ENCODE measurements at places on chromosomes 12 and 14.

GRCh38 chr12:105275997-105276733 is 40.2 kb upstream of the APPL2 start:
- peak; percentile 53 for DNase-seq

GRCh38 chr12:51904951-51905470 is 2.3 kb upstream of the ACVRL1 start:
- DNase-seq, result no peak

DNA sequence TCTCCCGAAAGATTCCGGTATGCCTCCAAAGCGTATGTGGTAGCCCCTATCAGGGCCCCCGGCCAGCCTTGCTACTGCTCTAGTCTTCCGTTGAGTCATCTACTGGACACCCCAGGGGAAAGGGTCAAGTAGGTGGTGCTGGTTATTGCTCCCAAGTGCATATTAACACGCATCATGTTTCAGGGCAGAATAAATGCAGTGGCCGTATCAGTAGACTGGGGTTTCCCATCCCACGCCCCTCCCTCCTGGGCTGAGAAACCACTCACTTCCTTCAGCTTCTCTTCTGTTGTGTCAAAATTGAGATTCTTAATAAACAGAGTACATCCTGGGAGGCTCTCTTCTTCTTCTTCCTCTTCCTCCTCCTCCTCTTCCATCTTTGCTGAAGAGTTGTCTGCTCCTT is 39.3 kb downstream of the RBM19 start:
- DNase-seq, result no peak

GRCh38 chr12:46533723-46534122 is 161.2 kb upstream of the SLC38A2 start:
- no peak for DNase-seq

DNA sequence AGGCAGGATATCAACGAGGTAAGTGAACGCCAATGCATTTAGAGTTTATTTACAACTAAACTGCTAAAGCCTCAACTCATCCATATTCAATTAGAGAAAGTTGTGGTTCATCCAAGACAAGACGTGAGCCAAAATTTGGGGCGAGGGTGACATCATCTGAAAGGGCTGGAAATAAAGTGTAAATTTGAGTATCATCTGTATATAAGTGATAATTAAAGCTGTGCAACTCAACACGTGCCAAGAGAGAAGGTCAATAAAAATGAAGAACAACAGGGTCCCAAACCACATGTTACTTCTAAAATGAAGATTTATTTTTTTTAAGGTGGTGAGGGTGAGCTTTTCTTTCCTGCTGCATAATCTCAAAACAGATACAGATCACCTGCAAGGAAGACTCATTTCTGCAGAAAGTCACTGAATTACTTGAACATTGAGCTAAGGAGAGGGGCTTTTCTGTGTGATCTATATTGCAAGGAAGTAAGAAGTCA is 203.6 kb downstream of the EFCAB11 start:
- DNase-seq, result no peak

DNA sequence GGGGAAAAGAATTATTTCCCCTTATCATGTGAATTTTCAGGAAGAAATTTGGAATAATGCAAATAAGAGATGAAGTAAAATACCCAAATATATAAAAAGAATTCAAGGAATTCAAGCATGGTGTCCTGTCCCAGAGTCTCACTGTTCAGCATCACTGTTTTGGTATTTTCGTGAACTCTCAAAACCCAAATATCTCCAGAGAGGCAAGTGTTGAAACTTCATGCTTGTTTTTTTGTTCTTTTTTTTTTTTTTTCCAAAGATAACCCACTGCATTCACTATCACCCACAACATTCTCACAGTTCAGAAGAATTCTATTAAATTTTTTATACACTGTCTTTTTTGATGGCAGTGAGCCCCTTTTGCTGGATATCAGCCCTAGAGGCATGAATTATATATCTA is 354.9 kb downstream of the DIO2 start:
- no peak for DNase-seq

DNA sequence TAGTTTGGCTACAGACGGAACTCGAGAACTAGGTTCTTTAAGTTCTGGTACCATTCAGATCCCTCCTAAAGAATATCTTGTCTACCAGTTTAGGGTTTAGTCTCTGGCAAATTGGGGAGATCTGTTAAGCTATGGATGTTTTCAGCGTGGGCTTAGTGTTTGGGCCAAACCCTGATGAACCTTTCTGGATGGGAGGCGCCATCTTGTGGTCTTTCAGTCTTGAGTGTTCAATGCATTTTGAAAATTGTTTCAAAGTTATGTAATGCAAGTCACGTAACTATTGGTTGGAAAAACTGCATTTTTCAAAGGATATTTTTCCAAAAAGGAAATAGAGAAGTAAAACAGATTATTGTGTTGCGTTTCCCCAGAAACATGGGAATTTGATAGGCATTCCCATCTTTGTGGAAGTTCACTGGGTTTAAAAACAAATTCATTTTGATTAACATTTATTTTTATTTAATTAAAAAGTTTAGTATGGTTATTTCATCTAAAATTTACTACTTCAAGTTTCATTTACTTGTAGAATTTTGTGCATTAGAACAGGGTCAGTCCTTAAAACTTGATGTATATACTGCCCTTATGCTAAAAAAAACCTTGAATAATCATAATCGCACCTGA is 169.0 kb downstream of the PRIMA1 start:
- DNase-seq, result peak; percentile 2

DNA sequence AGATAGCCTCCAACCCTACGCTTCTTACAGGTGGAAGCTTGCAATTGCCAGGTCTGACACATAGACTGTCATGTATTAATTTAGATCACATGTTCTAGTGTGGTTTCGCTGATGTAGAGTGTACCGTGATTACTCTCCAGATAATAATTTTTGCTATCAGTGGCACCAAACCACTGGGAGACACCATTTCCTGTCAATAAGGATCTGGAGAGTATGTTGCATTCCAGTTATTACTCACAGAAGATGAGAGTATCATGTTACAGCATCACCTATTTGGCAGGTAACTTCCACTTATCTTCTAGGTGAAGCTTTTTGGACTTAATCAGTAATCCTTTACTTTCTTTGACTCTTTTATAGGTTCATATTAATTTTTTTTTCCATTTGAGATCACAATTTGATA is 147.2 kb downstream of the HELB start:
- no peak for DNase-seq

DNA sequence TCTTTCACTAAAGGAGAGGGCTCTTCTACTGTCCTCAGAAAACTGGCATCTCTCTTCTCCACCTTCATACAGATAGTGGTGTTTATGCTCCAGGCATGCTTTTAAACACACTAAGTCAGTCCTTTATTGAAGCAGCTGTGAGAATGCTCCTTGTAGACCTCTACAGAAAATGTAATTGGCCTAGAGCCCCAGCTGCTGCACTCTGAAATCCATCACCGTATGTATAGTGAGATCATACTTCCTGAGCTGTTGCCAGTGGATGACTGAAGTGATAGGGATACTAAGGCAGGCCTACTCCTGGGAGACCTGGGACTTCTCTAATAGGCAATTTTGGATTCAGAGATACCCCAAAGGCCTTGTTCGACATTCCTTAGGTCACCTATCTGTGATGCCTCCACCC is 535.4 kb downstream of the RPS29 start:
- DNase-seq, result no peak

- no peak for DNase-seq
These were observed 50.8 kb upstream of the ELK3 start for GRCh38 chr12:96143392-96143791.

- no peak for DNase-seq
These were observed 1.3 kb downstream of the ZNF219 start for GRCh38 chr14:21096978-21097635.

GRCh38 chr14:103949131-103949790 is 6.9 kb upstream of the RD3L start:
- no peak for DNase-seq

- DNase-seq, result no peak
These were observed 7.7 kb upstream of the HPD start for GRCh38 chr12:121866331-121866730.

- DNase-seq, result no peak
These were observed 96.8 kb downstream of the EP400 start for GRCh38 chr12:132046561-132046960.

DNA sequence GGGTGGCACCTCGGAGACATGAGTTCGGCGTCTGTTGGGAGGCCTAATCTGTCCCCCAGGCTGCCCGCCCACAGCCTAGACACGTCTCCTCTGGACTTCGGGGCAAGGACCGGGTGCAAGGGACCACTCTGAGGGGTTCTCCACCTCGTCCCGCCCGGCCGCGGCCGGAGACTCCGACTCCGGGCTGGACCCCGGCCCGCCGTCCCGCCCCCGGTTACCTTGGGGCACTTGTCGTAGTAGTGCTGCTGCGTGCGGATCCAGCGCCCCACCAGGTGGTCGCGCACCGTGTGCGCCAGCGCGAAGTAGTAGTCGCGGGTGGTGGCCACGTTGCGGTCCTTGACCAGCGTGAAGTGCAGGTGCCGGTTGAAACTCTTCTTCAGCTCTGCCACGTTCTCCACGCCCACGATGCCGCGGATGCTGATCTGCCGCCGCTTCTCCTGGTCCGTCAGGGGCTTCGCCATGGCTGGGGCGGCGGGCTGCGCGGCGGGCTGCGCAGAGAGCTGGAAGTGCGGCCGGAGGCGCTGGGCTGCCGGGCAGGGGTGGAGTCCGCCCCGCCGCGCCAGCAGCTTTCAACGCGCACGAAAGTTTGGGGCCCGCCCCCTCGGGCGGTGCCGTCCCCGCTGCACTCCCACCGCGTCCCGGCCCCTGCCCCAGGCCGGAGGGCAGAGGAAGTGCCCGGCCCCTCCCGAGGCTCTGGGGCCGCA is at the start of gene PYGL:
Gene PYGL, minus strand, starts transcription at position 541 of the 704 bp plus-strand sequence. Its CDS starts 80 bp downstream, at position 461.
- no peak for DNase-seq

GRCh38 chr12:31118347-31119191 is 44.9 kb downstream of the DDX11 start:
- peak; percentile 46 for DNase-seq

GRCh38 chr12:107125833-107126232 is 32.5 kb upstream of the CRY1 start:
- peak; percentile 52 for DNase-seq

DNA sequence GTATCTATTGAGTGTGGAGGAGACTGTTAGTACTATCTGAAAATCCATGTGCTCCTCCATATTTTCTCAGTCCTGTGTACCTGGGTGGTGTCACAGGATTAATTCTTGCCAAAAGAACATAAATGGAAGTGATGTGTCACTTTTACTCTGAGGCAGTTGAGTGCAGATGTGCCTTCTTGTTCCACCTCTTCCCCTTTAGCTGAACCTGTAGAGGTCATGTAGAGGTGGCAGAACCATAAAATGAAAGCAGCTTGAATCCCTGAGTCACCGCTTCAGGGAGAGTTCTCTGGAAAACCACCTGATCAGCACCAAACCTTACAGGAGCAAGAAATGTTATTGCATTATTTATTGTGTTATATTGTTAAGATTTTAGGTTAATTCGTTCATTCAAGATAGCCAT is 14.7 kb upstream of the SLC25A3 start:
- DNase-seq, result no peak

DNA sequence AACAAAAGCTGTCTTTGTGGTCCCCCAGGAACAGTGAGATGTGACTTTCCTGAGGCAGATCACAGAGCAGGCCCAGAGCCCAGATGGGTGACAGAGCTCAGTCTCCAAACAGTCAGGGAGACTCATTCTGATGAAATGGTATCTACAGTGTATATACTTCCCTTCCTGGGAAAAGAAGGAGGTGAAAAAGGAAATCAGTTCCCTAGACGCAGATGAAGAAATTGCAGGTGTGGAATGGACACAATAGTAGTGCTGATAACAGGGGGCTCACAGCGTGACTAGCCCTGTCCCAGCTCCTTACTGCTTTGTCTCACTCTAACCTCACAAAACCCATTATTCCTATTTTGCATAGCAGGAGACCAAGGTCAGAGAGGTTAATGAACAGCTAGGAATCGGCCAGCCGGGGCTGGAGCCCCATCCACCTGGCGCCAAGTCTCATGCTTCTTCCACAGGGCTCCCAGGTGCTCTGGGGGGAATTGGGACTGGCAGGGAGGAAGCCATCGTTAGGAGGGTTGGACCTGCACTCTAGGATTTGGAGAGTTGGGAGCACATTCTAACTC is 11.9 kb downstream of the KCNH3 start:
- no peak for DNase-seq

GRCh38 chr14:75689012-75689411 is 28.0 kb downstream of the TTLL5 start:
- no peak for DNase-seq

DNA sequence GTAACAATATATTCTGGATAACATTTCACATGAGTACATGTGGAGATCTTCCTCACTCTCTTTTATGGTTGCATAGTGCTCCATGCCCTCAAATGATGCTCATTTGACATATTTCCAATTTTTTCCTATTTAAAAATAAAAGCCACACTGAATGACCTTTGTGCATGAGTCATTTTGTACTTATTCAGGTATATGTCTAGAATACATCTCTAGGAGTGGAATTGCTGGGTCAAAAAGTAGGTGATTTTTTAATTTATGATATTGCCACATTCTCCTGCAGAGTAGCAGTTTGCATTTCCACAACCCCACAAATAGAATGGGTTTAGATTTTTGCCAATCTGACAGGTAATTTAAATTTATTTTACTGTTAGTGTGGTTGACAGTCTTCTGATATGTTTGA is 104.8 kb downstream of the RPAP3 start:
- no peak for DNase-seq

GRCh38 chr14:61154641-61155040 is 126.5 kb downstream of the TMEM30B start:
- DNase-seq, result no peak

- no peak for DNase-seq
These were observed 1.5 kb upstream of the GALNT6 start for GRCh38 chr12:51392556-51393237.

GRCh38 chr12:58434726-58435125 is 485.6 kb downstream of the LRIG3 start:
- no peak for DNase-seq

DNA sequence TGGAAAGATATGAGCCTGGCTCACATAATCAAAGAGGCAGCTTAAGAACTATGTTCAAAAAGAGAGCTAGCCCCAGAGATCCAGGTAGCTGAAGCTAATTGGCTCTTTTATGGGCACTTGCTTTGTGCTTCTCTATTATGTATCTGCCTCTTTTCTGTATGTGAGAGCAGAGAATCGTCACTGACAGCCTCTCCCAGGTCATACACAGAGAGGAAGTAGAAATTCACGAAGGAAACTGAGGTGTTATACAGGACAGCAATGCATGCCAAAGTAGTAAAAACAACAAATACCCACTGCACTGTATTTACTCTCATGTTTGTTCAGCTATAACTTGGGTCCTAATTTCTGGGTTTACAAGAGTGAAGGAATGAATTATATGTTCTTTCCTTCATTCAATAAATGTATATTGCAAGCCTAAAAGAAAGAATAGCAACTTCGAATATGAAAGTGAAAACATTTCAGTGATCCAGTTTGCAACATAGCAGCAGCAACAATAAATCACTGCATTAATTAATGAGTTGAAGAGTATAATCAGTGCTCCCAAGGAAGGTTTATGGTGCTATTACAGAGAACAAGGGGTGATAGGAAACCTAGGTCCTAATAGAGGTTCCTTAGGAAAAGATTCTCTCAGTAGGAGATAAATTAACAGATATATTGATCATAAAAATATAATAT is 47.1 kb upstream of the ATXN7L3B start:
- DNase-seq, result no peak

DNA sequence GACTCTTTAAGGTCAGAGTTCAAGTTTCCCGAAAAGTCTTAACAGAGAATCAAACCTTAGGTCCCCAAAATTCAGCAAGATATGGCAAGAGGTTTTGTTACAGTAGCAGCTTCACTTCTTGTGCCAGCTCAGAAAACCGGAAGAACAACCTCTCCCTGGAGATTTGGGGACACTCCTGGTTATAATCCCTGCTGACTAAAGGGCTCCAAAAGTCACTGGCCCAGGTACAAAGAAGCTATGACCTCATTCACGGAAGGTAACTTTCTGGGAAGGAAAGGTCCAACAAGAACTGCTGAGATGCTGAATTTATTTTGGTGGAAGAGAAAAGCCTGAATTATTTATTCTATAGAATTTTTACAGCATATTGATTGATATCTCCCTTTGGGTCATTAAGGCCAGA is 55.6 kb upstream of the DIO2 start:
- DNase-seq, result no peak

Measured in NCI-H1436 treated with DMSO at 0.1 percent for 48 hours (cell line).